ENCODE measurements at places on chromosomes 3 and 15.
A peak's percentile ranks its signal among the peaks of the same experiment; 100 is the strongest.

- no peak for DNase-seq
These were observed 306.2 kb downstream of the FOXP1 start for GRCh38 chr3:71277341-71277740.

DNA sequence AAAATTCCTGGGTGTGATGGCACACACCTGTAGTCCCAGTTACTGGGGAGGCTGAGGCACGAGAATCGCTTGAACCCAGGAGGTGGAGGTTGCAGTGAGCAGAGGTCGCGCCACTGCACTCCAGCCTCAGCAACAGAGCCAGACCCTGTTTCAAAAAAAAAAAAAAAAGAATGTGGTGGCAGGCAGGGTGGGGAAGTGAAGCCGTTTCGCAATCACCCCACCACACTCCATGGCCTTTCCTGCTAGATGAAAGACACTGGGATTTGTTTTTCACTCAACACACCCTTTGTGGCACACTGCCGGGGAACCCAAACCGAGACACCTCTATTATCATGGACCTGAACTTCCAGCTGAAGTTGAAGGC is 172.4 kb upstream of the IQSEC1 start:
- DNase-seq = no peak

- DNase-seq = no peak
These were observed 775 bp upstream of the CCDC39 start for GRCh38 chr3:180680097-180680430.

GRCh38 chr3:79886204-79886603 is 118.4 kb upstream of the ROBO1 start:
- DNase-seq = no peak

DNA sequence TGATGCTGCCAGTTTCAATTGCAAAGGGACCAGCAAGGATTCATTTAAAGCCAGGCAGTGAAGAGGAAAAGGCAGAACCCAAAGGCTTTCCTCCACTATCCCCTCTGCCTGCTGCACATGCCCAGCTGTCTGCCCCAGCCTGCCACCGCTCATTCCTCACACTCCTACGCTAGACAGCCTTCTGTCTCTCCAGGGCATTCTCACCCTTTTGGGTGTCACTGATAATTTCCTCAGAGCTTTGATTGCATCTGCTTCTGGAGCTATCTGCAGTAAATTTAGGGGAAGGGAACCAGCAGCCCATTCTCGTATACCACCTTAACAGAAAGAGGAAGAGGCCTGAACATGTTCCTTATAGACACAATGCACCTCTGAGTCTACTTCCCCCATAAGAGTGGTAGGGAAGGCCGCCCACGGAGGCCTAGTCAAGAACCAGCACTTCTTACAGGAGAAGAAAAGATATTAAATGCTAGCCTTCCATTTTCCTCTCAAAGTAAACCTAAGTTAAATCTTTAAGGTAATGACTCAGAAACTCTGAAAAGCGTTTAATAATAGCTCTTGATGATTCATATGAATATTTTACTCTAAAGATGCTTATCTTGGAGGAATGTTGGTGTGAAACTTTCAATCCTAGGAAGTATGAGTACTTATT is 20.9 kb downstream of the NUDT16 start:
- no peak for DNase-seq

DNA sequence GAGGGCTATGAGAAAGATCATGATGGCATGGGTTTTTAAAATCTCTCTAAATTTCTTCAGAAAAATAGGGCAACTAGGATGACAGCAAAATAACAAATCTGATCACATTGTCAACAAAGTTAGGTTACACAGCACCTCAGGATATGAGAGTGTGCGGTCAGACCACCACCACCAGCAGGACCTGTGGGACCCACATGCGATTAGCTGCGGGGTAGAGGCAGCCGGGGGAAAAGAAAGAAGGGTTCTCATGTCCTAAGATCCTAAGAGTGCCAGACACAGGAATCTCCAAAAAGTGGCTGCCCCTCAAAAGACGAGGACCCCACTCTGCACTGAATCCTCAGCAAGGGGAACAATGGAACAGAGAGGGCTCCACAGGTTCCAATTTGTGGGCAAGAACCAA is 15.6 kb downstream of the CHRNA3 start:
- no peak for DNase-seq

- peak; percentile 90 for DNase-seq
These were observed 28.4 kb downstream of the IRAK2 start for GRCh38 chr3:10192953-10193691.

GRCh38 chr15:74220475-74221248 is 15.5 kb upstream of the CCDC33 start:
- no peak for DNase-seq

GRCh38 chr3:11455956-11456355 is 183.8 kb downstream of the ATG7 start:
- no peak for DNase-seq

GRCh38 chr3:38325256-38325655 is 21.3 kb upstream of the XYLB start:
- DNase-seq = no peak

GRCh38 chr15:69060744-69061143 is 46.2 kb downstream of the NOX5 start:
- no peak for DNase-seq

DNA sequence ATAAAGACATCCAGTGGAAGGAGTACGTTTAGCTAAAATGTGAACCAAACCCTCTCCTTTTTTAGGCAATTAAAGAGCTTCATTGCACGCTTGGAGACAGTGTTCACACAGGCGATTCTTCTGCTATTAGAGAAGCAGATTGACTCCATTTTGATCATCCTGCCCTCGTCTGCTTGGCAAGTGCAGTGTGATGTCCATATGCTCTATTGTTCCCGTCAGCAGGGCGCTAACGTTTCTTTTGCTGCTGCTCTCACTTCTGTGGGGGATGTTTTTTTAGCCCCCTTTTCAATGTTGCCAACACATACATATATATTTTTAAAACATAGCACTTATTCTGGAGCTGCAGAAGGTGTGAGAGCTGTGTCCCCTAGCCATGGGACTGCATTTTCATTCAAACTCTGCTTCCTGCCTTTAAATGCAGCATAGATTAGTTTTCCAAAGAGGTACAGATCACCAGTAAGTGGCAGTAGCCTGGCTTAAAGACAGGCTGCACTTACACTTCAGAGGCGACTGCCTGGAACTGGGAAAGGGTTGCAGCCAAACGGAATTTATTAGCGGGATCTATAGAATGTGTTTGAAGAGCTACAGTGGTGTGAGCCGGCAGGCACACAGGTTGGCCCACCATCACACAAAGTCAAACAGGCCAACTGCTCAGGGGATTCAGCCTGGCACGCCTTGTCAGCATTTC is 292.6 kb upstream of the DPH6 start:
- DNase-seq = no peak

GRCh38 chr15:65851981-65852380 is 17.3 kb upstream of the RAB11A start:
- DNase-seq = no peak

- peak; percentile 20 for DNase-seq
These were observed 78.0 kb upstream of the SLC25A36 start for GRCh38 chr3:140863580-140864009.

GRCh38 chr3:115835946-115836345 is 212.6 kb downstream of the GAP43 start:
- no peak for DNase-seq

DNA sequence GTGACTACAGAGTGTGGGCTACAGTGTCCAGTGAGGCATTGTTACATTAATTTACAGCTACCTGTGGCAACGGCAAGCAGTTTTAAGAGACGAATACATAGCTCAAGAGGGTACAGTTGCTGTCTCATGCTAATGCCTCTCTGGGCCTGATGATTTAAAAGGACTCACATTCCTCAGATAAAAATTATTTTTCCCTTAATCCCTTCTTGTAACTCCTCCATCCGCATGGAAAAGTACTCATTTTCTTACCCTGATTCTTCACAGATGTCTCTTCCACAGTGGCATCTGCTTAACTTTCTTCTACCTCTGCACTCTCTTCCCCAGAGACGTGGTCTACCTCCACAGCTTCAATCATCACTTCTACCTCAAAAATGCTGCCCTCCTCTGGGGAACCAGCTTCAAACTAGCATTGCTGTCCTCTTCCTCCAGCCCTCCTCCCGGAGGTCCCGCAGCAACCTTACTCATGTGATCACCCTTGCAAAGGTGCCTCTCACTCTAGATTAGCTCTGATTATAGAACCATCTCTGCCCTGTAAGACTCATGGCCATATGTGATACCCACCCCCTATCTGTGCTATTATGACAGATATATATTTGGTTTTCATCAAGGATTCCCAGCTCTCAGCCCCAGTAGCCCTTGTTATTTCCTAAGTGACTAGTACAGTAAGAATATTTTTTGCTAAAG is 21.4 kb upstream of the ABHD17C start:
- DNase-seq = no peak

- DNase-seq = peak; percentile 42
These were observed 188.7 kb upstream of the FEZF2 start for GRCh38 chr3:62562017-62562416.

GRCh38 chr3:120077731-120078130 is 16.5 kb downstream of the GSK3B start:
- DNase-seq = peak; percentile 31

- DNase-seq = no peak
These were observed 2.6 kb upstream of the CEMIP start for GRCh38 chr15:80776420-80777045.

DNA sequence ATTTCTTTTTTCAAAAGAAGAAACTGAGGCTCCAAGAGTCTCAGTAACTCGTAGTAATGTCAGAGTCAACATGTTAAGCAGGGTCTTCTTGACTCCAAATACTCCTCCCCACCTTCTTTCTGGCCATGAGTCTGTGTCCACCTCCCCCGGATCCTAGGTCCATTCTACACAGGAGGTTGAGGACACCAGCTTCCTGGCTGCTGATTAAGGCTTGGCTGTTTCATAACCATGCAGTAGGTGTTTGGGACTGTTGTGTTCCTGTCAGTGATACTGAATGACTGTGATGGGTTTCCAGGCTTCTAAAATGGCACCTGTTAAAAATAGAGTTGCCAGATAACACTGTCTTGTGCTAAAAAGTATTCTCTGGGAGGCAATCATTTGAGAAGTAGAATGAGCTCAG is 130.8 kb upstream of the IL12A start:
- no peak for DNase-seq

GRCh38 chr3:113002679-113003078 is 11.9 kb downstream of the GTPBP8 start:
- no peak for DNase-seq

DNA sequence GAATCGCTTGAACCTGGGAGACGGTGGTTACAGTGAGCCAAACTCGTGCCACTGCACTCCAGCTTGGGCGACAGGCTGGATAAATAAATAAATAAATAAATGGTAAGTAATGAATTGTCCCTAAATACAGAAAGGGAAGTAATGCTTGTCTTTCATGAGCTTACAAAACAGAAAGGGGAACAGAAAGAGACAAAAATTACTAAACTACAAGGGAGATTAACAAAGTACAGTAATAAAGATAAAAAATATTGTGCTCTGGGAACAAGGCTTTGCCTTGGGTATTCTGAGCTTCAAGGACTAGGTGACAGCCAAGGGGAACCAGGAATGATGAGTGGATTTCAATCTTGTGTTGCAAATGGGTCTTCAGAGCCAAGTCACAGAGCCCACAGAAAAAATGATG is 9.2 kb upstream of the HLTF start:
- DNase-seq = no peak

- DNase-seq = no peak
These were observed 74.6 kb upstream of the ADPGK start for GRCh38 chr15:72858205-72858604.

GRCh38 chr3:193978486-193978885 is 157.5 kb upstream of the HES1 start:
- no peak for DNase-seq

DNA sequence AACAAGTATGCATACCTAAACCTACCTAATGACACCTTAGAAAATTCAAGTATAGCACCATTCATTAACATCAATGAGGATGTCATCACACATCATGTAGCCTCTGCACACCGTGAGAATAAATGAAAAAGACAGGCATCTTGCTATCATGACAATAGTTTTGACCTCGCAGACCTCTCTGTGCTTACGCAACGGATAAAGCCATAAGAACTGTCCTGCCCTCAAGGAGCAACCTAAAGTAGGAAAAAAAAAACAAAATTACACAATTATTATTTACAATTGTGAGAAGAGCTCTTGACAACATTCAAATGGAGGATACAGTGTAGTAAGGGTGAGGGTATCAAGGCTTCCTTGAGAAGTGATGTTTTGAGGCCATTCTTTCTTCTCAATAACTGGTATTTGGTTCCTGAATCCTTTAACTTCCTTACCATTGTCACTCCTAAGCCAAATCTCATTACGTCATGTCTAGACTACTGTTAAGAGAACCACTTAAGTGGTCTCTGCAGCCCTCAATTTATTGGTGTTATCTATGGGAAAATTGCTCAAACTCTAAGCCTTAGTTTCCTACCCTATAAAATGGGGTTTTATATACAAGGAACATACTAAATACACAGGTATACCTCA is 7.0 kb upstream of the SETD5 start:
- DNase-seq = no peak

GRCh38 chr3:46416811-46417510 is 9.9 kb downstream of the CCRL2 start:
- DNase-seq = no peak

- no peak for DNase-seq
These were observed 34.6 kb upstream of the APEH start for GRCh38 chr3:49639551-49639950.

- no peak for DNase-seq
These were observed 166.7 kb upstream of the PRICKLE2 start for GRCh38 chr3:64392001-64392400.

- no peak for DNase-seq
These were observed at the start of gene KLHL40 for GRCh38 chr3:42685363-42685881. KLHL40 (plus strand) TSS chr3:42685537; CDS start chr3:42685619, 82 bp downstream.

DNA sequence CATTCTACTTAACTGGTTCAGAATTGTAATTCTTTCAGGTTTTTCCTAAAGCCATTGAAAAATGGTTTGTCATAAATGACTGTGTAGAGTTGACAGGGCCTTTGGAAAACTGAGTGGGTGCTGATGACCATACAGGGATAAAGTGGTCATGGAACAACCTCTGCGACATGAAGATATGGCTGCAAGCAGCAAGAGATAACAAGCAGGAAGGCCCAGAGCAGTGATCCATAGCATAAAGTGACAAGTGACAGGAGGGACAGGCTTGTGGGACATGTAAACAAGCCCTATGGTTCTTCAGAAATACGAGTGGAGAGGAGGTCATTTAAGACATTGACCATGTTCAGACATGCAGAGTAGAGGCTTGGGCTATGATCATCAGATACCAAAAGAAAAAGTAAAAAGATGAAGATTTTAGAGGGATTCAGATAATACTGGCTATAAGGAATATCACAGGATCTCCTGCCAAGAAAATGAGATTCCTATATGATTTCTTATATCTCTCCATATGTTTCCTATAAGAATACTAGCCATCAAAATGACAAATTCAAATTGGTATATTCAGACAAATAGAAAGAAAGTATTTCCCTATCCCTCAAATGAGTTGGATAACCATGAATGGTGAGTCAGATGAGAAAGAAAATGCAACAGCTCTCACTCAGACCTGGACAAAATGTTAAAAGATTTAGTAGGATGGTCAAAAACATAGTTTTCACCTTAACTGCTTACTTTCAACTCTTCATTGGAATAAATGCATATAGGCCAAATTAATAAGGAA is 827.6 kb upstream of the CFAP20DC start:
- DNase-seq = no peak

All from GM04504 (cell line).